GF-D8 (cell line): ENCODE measurements at places on chromosomes 2 and 18.

- DNase-seq, result no peak
These were observed 204.5 kb upstream of the CXCR4 start for GRCh38 chr2:136322428-136322827.

DNA sequence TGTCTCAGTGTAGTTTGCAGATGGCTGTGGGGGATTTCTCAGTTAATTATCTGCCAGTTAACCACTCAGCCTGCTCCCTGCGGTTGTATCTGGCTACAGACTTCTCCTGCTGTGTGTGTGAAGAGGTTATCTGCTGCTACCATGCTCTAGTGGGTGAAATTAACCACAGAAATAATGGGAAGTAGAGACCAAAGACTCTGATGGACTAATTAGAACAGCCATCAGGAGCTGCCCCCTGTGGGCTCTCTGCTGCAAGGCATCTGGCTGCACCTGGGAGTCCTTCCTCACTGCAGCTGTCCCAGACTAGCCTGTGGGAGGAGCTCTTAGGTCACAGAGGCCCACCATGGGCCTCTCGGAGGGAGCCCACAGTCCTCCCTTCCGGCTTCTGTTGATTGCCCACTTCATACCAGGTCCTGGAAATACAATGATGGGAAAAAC lies 66.6 kb downstream of the CTIF start:
- peak; percentile 98 for DNase-seq

DNA sequence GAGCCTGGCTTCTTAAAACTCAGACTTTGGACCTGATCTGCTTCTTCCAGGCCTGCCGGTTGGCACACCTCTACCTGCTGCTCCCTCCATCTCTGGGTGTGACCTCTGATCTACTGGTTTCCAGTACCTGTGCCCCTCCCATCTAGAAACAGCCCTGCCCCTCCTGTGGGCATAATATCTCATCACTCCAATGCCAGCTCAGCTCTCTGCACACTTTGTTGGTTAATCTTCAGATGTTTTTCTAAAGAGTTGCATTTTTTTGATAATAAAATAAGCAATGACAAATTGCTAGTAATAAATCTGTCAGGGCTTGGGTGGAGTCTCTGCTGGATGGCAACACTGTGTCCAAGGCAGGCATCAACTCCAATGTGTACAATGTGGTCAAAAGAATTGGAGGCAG lies 89.6 kb upstream of the PPP1CB start:
- no peak for DNase-seq

GRCh38 chr2:8822218-8822617 lies 15.2 kb downstream of the KIDINS220 start:
- DNase-seq, result peak; percentile 55

DNA sequence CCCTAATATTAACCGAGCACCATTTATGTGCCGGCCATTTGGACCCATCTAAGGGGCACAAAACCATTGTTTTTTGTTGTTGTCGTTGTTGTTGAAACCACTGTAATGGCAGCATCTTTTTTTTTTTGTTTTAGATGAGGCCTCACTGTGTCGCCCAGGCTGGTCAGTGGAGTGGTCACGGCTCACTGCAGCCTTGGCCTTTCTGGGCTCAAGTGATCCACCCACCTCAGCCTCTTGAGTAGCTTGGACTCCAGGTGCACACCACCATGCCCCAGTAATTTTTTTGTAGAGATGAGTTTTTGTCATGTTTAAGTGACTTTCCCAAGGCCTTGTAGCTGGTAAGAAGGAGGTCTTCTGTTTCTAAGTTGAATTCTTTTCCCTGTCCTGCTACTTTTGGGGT lies 33.0 kb downstream of the ASAP2 start:
- DNase-seq, result no peak

DNA sequence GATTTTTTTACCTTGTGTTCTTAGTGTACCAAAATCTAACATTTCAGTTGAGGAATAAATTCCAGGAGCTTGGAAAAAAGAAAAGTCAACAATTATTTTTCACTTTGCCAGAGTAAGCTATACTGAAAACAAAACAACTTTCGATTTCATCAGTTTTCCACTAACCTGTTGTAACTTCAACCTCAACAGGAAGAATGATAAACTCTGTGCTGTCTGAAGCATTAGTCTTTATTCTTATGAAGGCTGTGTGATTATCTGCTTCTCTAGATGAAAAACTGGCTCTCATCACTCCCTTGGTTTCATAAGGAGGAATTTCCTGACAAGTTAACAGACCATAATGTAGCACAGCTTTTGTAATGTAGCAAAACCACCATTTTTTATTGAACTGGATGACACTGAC lies 121.2 kb downstream of the ZAP70 start:
- DNase-seq, result peak; percentile 61

- DNase-seq, result no peak
These were observed 97.4 kb downstream of the LRP1B start for GRCh38 chr2:142033393-142033792.

- no peak for DNase-seq
These were observed 37.3 kb upstream of the ASPRV1 start for GRCh38 chr2:69998761-69999160.

DNA sequence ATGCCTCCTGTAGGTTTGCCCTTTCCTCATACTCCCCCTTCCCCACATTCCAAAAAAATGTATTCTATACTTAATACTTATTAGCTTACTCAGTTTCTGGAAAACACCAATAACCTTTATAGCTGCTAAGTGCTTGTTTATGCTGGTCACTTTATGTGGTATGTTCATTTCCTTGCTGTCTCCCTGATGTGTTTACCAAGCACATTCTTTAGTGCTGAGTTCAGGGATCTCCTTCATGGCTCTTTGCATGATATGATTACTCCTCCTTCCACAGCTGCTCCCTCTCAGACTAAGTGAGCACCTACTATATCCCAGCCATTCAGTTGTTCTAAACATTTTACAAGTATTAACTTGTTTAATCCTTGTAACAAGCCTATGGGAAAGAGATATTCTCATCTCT lies 698.3 kb upstream of the FANCL start:
- DNase-seq, result no peak

- DNase-seq, result no peak
These were observed 80.2 kb downstream of the CTIF start for GRCh38 chr18:48619016-48619415.

GRCh38 chr18:22566703-22567420 lies 149.1 kb upstream of the CTAGE1 start:
- no peak for DNase-seq

- peak; percentile 69 for DNase-seq
These were observed 134.7 kb downstream of the LDLRAD4 start for GRCh38 chr18:13353084-13353823.

DNA sequence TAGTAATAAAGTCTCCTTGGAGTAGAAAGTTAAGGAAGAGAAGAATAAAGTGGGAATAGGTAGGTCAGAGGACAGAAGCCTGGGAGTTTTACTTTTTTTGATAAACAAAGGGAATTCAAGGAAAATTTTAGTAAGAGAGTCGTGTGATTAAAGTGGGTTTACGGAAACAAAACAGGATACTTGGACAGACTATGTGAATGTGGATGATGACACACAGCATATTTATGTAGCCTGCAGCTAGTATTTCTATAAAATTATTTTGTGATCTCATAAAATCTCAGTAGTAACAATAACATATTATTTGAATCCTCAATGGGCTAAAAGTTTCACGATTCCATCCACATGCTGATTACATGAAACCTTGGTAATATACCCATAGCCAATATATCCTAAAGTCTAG lies 450.7 kb upstream of the PIK3C3 start:
- no peak for DNase-seq

GRCh38 chr2:165796819-165797530 lies 2.9 kb upstream of the GALNT3 start:
- DNase-seq, result no peak

DNA sequence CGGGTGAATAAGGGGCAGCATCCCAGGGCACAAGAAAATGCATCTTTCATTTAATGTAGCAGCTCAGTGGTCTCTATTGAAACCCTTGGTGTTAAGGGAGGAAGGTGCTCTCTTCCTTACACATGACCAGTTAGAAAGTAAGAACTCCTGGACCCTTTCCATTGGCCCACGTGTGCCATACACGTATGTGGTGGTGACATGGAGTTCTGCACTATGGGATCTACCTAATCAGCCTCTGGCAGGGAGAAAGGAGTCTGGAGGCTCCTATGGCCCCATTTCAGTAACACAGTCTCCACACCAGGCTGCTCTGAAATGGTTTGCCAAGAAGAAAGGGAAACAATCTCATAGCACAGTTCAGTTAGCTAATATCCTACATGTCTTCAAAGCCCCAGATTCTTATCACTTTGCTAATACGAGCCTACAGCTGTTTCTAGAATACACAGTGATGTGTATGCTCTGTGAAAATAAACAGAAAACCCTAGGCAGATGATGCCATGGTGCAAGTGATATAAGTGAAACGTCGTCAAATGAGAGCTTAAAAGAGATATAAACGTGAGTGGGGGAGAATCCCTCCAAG lies 7.0 kb downstream of the EFEMP1 start:
- DNase-seq, result no peak

DNA sequence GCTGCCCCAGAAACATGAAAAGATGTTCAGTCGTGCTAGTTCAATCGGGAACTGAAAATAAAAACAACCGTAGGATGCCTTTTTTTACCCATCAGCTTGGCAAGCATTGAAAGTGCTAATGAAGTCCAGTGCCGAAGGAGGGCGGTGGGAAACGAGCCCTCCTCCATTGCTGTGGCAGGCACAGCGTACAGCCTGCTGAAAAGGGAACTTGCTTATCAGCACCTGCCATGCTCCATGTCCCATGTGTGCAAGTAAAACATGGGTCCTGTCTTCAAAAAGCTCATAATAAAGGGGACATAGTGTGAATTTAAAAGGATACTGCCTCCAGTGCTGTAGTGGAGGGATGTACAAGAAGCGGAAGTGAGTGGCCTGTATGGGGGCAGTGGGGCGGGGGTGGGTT lies 82.4 kb downstream of the ARMC9 start:
- DNase-seq, result no peak

DNA sequence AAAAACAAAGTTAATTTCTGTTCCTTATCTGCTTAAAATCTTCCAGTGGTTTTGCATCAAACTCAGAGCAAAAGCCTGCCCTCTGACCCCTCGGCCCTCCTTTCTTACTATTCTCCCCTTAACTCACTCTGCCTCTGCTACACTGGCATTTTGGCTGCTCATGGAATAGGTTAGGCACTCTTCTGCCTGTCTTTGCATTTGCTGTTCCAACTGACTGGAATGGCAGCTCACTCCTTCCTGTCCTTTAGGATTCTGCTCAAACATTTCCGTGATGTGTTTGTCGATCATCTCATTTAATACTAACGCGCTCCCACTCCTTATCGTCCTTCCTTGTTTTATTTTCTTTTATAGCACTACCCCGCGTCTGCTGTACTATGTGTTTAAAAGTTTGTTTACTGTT lies 815 bp downstream of the CEBPZ start:
- DNase-seq, result no peak

- no peak for DNase-seq
These were observed 179.5 kb downstream of the LOXHD1 start for GRCh38 chr18:46477425-46478011.

- no peak for DNase-seq
These were observed 405.0 kb downstream of the XIRP2 start for GRCh38 chr2:167293172-167293781.

DNA sequence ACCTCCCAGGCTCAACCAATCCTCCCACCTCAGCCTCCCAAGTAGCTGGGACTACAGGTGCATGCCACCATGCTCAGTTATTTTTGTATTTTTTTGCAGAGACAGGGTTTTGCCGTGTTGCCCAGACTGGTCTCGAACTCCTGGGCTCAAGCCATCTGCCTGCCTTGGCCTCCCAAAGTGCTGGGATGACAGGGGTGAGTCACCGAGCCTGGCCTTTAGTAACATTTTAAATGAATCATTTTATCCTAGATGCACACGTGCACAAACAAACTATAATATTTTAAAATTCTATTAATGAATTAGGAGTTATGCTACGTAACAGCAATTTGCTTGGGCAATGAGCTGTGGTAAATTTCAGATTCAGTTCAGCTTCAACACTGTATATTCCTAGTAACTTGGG lies 862.5 kb upstream of the ID2 start:
- DNase-seq, result no peak

- no peak for DNase-seq
These were observed 8.2 kb upstream of the ALPI start for GRCh38 chr2:232447638-232448303.

- DNase-seq, result no peak
These were observed 69.6 kb upstream of the ALPP start for GRCh38 chr2:232308986-232309385.

- DNase-seq, result no peak
These were observed 81.5 kb downstream of the AFF3 start for GRCh38 chr2:100060875-100061274.

- no peak for DNase-seq
These were observed 1.1 kb downstream of the PAX8 start for GRCh38 chr2:113277474-113278072.

DNA sequence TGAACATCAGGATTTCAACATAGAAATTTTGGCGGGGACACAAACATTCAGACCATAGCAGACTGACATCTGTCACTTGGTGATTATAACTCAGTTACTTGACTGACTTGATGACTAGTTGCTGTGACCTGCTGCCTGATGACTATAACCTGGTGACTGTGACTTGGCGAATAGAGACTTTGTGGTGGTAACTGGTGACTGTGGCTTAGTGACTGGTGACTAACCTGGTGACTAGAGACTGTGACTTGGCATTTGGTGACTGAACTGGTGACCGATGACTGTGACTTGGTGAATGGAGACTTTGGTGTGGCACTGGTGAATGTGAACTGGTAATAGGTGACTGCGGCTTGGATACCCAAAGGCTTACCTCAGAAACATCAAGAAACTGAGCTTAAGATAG lies 563.1 kb upstream of the FAM98A start:
- DNase-seq, result no peak

GRCh38 chr2:22518641-22519040 lies 866.3 kb upstream of the KLHL29 start:
- DNase-seq, result no peak

- DNase-seq, result no peak
These were observed 1.1 kb downstream of the PUM2 start for GRCh38 chr2:20349513-20349921.

DNA sequence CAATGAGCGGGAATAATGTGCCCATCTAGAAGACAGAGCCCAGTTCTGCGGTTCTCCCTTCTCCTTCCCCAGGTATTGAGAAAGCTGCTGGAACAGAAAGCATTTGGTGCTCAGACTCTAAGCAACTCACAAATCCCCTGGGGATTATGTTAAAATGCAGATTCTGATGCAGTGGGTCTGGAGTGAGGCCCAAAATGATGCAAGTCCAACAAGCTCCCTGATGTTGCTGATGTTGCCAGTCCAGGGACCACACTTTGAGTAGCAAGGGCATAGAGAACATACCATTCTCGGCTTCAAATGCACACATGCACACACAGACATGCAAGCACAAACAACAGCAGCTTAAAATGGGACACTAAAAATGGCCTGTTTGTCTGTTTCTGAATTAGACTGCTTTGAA lies 274.8 kb upstream of the NCKAP5 start:
- DNase-seq, result no peak

GRCh38 chr18:6820314-6820713 lies 90.8 kb downstream of the ARHGAP28 start:
- no peak for DNase-seq

DNA sequence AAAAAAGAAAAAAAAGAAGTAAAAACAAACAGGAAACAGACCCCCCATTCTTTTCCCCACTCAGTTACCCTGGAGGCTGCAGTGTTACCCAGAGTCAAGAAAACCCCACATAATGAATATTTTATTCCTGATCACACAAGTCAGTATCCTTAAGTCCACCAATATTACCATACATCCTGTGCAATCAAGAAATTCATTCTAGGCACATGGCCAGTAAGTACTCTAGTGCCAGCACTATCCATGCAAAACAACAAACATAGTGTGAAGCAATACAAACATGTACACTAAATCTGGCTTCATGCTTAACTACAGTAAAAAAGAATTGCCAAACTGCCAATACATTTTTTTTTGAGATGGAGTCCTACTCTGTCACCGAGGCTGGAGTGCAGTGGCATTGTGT lies 111.6 kb downstream of the FAM168B start:
- no peak for DNase-seq
